ENCODE measurements at places on chromosomes 1 and 21.

GRCh38 chr21:39347537-39347936, 1.4 kb downstream of the HMGN1 start:
- no peak for DNase-seq

DNA sequence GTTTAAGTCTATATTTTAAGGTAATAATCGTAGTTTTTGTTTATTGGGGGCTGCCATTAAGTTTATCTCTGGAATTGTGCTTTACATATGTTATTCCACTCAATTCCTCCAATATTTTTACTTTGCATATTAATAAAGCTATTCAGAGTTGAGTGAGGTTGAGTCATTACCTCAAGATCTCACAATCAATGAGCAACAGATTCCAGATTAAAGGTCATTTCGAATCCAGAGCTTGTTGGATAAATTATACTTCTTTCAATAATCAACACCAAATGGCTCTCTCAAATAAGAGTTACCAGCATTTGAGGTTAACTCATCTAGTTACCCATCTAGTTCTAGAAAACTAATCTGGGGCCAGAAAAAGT, 16.7 kb downstream of the RGS4 start:
- no peak for DNase-seq

DNA sequence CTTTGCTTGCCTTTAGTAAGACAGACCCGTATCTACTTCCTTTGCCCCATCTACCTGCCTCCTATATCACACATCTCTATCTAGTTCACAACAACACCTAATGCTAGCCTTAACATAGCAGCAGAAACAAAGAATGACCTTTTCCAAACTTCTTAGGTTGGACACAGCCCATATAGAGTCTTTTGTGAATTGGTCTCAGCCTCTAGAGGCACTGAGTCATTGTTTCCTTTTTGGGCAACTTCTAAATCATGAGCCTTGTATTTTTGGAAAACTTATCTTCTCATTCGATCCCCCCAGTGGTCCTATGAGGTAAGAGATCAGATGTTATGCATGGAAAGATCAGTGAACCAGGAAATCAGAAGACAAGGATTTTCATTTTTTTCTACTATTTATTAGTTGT, 679.4 kb upstream of the USP24 start:
- no peak for DNase-seq

- no peak for DNase-seq
These were observed 262.5 kb upstream of the B3GALT2 start for GRCh38 chr1:193448682-193449461.

- no peak for DNase-seq
These were observed 18.0 kb downstream of the ADORA1 start for GRCh38 chr1:203145321-203146041.

- DNase-seq, result no peak
These were observed 8.7 kb downstream of the CTNNBIP1 start for GRCh38 chr1:9901148-9902059.

DNA sequence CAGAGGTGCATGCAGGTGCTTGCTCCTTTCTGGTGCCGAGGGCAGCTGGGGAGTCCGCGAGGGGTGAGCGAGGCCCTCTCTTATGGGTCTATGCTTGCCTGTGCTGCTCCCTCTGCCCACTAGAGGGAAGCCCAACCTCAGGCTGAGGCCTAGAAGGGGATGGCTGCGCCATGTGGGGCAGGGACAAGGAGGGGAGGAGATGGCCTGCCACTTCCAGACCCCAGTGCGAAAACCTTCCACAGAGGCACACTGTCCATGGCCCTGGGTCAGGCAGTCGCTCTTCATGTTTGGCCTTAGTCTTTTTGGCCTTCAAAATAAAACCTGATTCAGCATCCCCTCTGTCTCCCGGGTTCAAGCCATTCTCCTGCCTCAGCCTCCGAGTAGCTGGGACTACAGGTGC, 14.0 kb downstream of the RHBG start:
- DNase-seq, result peak; percentile 18

- DNase-seq, result no peak
These were observed 66.6 kb downstream of the SYT2 start for GRCh38 chr1:202643397-202644218.

- no peak for DNase-seq
These were observed 56.2 kb upstream of the GNG12 start for GRCh38 chr1:67889466-67889865.

- no peak for DNase-seq
These were observed 146.5 kb upstream of the TNR start for GRCh38 chr1:175889848-175890247.

- DNase-seq, result no peak
These were observed 158.4 kb downstream of the PTPRU start for GRCh38 chr1:29394521-29395225.

DNA sequence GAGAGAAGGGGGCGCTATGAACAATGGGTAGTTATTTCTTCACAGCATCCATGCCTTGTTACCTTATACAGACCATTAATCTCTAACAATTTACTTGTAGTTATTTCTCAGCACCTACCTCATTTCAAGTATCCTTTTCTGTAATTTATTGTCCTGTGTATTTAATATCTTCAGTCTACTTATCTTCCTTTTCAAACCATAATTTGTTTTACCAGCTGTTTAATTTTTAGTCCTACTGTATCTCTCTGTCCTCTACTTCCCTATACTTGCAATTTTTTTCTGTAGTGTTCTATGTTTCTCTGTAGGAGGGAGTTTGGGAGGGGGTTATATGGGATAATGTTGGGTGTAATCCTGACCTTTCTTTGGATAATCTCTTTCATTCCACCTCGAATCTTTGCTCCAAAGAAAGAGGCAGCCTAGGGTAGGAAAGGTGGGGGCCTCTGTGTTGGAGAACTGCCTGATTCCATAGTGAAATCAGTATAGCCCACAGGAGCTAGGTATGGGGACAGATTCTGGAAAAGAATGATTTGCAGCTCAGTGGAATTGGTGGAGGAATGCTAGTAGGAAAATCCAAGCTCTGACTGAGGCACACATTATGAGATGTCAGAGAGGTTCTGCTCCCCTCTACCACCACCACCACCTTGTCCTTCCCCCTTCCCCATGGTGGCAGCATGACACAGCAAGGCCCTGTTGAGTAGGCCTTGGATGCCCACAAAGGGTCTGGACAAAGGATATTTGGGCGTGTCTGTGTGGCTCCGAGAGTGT, 642 bp downstream of the MLLT11 start:
- DNase-seq, result peak; percentile 3

GRCh38 chr1:173164686-173165085, 42.4 kb downstream of the TNFSF4 start:
- no peak for DNase-seq

DNA sequence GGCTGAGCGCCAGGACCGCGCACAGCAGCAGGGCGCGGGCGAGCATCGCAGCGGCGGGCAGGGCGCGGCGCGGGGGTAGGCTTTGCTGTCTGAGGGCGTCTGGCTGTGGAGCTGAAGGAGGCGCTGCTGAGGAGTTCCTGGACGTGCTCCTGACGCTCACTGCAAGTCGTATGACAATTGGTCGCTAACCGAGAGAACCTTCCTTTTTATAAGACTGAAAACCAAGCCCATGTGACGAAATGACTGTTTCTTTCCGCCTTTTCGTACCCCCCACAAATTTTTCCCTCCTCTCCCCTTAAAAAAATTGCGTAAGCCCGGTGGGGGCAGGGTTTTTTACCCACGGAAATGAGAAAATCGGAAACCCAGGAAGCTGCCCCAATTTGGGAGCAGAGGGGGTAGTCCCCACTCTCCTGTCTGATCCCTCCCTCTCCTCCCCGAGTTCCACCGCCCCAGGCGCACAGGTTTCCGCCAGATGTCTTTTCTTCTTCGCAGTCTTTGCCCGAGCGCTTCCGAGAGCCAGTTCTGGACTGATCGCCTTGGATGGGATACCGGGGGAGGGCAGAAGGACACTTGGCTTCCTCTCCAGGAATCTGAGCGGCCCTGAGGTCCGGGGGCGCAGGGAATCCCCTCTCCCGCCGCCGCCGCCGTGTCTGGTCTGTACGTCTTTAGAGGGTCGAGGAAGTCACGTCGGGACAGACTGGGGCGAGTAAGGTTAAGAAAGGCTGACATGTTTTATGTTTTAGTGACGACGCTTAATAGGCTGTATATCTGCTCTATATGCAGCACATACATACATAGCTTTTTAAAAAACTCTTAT, at the start of gene PTGS2:
PTGS2 (minus strand) TSS at position 179 of the 817 bp plus-strand sequence; CDS start at position 46, 133 bp downstream.
- peak; percentile 39 for DNase-seq

DNA sequence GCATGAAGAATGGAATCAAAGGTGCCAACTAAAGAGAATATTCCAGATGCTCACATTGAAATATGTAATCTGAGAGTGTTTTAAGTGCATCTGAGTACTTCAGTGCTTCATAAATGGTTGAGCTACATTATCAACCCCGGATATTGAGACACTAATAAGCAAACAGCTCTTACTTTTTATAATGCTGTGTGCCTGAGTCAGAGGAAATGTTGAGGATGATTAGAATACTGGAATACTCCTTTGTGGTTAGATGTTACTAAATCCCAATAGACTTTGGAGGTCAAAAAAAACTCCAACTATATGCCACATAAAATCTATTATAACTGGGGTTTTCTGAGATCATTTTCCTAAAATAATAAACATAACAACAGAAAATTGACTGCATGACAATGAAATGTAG, 12.5 kb upstream of the KCNA3 start:
- no peak for DNase-seq

- DNase-seq, result no peak
These were observed 48.9 kb downstream of the RASSF5 start for GRCh38 chr1:206556047-206556749.

DNA sequence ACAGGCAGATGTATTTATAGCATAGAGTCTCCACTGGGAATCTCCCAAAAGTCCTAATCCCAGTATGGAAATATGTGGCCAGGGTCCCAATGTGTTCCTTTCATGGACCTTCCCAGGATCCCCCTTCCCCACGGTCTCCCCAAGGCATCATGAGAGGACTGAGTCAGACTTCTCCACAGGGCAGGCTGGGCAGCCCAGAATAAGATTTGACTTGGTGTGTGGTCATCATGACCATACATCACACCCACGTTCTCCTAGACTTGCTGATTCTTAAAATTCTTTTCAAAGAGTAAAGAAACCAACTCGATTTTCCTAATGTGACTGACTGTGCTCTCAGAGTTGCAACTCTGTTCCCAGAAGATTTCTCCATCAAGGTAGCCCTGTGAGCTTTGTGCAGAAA, 93.9 kb upstream of the CD34 start:
- DNase-seq, result no peak

GRCh38 chr1:10773851-10774614, 22.4 kb downstream of the CASZ1 start:
- no peak for DNase-seq

- no peak for DNase-seq
These were observed 24.4 kb downstream of the RGS4 start for GRCh38 chr1:163093579-163093978.
